NCI-H226 (cell line): ENCODE measurements at places on chromosomes 16 and 17.

GRCh38 chr17:12140685-12141084 is 120.0 kb downstream of the MAP2K4 start:
- no peak for DNase-seq

DNA sequence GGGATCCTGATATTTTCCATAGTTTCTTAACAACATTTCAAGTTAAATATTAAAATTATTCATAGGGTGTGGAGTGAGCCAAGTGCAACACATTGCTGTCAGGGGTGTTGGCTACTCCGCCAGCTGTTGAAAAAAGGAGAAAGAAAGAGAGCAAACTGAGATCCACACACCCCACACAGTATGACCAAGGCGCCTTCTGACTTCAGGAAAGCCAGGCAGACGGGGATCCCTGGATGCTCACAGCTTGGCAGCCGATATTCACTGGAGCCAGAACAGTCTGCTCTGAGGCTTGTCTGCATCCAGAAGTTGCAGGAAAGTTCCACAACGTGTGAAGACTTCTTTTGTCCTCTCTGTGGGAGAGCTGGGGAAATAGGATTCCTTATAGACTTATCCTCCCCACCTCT is 9.3 kb downstream of the CHD9NB start:
- DNase-seq = no peak

GRCh38 chr17:74447628-74448159 is 15.8 kb downstream of the GPRC5C start:
- no peak for DNase-seq

DNA sequence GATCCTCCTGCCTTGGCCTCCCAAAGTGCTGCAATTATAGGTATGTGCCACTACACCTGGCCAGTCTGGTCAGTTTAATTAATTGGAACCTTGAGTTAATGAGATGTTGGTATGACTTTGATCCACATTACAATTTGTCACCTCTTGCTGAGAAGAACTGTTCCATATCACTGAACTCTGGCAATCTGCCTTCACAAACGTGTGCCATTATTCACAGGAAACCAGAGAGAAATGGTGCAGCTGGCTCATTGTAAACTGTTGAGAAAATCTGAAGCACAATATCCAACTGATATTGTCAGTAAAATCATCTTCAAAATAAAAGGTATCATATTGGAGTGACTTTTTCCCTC is 39.3 kb upstream of the YPEL2 start:
- DNase-seq = no peak
